ENCODE measurements at places on chromosomes 7 and 10. TPM values are rescaled to one million over a fixed set of nuclear protein-coding genes. Genes with fewer than 3 reads are reported as not detected.

DNA sequence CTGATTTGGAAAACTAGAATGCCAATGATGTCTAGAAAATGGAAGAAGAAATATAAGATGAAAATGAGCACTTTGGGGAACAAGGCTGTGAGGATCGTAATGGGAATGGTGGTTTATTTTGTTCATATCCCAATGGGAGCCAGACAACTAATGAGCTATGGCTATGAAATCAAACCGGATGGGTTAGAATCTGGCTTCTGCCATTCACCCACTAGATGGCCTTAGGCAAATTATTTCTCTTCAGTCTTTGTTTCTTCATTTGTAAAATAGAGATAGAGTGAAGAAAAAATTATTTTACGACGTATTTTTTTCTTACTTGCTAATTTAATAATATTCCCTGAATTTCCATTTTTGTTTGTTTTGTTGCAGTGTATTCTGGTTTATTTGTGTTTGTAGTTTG lies 572.1 kb upstream of the IGFBP3 start:
- no peak for DNase-seq

DNA sequence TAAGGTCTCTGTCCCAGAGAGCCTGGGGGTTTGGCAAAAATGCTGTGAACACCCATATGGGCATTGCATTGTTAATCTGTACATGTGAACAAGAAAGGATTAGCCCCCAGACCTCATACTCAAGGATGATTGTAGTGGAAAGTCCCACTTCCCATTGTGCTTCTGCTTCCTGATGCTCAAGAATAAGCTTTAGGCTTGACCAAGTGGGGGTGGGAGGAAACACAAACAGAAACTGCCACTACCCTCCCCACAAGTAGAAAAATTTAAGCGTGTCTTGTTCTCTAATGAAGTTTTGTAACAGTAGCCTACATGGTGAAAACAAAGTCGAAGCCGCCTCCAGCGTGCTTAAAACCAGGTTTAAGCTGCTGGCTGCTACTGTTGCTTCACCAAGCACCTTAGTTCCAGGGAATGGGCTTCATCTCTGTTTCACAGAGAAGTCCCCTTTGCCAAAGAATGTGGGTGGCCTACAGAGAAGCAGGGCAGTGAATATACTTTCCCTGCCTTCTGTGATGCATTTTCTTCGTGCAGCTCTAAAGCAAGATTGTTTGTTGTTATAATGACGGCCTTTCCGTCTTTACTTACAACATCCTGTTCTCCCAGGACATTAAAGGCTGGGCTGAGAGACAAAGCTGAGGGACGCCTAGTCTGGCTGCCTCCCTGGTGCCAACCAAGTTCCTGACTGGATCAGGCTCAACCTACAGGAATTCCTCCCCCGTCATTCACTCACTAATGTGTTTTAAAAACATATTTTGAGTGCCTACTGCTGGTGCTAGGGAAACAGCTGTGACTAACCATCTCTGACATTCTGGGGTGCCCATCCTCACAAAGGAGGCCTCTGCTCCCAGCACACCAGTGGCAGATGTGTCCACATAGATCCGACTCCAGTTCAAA lies 32.1 kb upstream of the CCSER2 start:
- no peak for DNase-seq

- no peak for DNase-seq
Observed at GRCh38 chr7:132004529-132004928, 448.1 kb upstream of the PODXL start.

DNA sequence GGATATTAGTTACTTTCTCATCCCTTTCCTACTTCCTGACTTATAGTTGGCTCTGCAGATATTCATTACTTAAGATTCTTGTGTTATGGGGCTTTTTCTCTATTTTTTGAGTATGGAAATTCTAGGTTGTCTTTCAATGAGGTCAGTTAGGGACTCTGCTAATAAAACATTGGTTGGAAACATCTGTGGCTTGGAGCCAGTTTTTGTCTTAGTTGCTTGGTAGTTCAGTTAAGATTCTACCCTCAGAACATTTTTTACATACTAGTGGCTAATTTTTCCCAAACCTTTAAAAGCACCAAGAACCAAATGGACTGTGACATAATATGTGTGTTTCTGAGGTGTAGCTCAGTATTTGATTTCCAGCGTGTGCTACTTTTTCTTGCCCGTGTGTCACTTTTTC lies 305.6 kb upstream of the FZD1 start:
- no peak for DNase-seq

DNA sequence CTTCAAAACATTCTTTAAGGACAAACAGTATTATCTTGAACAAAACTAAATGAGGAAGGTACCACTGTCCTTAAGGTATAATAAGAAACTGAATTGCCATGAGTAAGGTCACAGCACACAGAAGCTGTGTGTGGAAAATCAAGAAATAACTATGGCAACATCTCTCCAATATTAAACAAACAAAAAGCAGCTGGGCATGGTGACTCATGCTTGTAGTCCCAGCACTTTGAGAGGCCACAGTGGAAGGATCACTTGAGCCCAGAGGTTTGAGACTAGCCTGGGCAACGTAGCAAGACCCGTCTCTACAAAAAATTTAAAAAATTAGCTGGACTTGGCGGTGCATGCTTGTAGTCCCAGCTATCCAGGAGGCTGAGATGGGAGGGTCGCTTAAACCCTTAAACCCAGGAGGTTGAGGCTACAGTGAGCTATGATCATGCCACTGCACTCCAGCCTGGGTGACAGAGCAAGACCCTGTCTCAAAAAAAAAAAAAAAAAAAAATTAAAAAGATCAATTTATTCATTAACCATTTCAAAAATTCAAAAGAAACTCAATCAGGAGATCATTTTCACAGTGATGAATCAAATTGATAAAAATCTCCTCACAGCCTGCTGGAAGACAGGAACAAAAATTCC lies 195.4 kb downstream of the SKIDA1 start:
- peak; percentile 67 for DNase-seq

DNA sequence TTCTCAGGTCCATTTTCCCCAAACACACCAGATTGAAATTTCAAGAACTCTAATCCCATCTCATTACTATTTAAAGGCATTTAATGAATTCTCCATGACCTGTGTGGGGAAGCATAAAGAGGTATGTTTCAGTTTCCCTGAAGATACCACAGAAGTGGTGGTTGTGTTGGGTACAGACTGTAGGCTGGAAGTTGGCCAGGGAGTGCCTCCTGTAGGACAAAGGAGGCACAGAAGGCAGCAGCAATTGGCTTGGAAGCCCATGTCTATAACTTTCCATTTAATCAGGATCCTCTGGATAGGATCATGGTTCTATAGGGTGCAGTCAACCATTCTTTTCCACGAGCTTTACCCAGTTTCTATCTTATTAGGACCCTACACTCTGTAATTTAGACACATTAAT lies 8.6 kb upstream of the BET1 start:
- DNase-seq, result no peak

DNA sequence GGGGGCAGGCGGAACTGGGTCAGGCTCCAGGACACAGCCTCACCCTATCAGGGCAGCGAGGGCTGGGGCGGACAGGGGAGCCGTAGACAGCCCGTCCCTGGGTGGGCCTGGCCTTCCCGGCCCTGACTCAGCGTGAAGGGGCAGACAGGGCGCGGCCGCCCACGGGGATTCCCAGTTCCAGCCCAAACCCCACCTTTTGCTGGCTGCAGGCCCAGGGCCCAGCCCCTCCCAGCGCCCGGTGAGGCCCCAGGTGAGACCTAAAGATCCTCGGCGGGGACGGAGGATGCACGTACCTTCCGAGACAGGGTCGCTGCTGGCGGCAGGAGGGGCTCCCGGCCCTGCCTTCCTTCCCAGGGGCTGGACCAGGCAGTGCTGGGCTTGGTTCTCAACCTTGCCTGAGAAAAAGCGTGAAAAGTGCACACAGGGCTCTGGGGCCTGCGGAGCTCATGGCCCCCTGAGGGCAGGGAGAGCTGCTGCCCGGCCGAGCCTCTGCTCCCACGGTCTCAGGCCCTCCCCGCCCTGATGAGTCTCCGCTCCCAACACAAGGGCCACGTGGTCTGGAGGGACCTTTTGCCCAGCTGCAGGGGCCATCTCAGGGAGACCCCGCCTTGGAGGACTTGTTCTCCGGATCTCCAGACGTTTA lies 43.9 kb upstream of the DNAJB6 start:
- DNase-seq, result no peak

- peak; percentile 72 for DNase-seq
Observed at GRCh38 chr7:873367-874002, 2.9 kb upstream of the GET4 start.

- DNase-seq, result no peak
Observed at GRCh38 chr7:116779931-116780330, 82.5 kb upstream of the CAPZA2 start.

DNA sequence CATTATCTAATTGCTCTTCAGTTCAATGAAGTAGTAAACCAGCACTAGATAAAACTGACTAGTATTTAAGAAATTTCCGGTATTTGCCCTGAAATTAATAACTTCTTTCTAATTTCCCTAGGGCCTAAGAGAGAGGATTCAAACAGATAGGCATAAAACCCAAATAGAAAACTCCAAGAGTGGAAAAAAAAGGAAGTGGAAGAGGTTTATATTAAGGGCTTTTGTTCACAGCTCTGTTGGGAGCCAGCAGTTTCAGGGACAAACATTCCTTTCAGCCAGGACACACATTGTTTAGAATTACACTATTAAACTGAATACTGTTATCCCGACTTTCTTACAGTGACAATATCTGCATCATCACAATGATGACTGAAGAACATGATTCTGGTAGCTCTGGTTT lies 3.6 kb downstream of the ODAD2 start:
- no peak for DNase-seq

GRCh38 chr10:119737823-119738222 lies 12.0 kb downstream of the INPP5F start:
- peak; percentile 86 for DNase-seq

GRCh38 chr7:128954830-128955802 lies 17.4 kb downstream of the IRF5 start:
- DNase-seq, result no peak

DNA sequence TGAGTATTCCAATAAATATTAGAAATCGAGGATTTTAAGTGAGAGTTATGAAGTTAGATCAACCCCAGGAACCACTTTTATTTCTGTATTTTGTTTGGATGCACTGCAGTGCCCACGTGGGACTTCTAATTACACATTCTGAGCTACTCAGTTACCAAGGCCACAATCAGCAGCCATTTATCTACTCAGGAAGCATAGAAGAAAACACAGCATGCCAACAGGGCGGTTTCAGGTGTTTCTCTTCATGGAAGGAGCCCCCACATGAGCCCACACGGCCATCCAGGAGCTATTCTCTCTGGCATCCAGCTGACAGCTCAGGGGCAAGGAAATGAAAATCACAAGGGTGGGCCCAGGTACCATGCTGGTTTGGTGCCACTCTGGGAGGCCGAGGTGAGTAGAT lies 266.5 kb upstream of the MKLN1 start:
- DNase-seq, result no peak

DNA sequence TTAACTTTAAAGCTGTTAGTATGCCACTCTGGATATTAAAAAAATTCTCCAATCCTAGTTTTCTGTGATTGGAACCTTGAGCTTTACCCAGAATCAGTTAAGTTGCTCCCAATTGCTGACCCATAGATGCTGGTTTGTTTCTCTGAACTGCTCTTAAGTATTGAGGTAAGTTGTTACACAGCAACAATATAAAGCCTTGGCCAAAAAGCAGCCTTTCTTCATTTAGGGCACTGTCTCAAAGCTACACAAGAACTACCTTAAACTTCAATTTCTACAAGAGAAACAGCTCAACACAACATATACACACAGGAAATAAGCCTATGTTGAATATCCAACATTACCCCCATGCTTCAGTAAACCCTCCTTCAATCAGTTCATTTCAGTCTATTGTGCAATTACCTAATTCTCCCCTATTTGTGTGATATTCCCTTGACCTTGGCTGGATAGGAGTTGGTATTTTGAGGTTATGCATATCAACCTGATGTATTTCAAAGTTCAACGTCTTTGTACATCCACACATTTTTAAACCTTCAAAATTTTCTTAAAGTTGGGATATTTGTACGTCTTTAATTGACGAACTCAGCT lies 11.5 kb downstream of the HNRNPA2B1 start:
- no peak for DNase-seq

GRCh38 chr7:44808914-44809393 lies 12.5 kb downstream of the PPIA start:
- no peak for DNase-seq

- no peak for DNase-seq
Observed at GRCh38 chr7:6252341-6252746, 20.1 kb downstream of the CYTH3 start.

DNA sequence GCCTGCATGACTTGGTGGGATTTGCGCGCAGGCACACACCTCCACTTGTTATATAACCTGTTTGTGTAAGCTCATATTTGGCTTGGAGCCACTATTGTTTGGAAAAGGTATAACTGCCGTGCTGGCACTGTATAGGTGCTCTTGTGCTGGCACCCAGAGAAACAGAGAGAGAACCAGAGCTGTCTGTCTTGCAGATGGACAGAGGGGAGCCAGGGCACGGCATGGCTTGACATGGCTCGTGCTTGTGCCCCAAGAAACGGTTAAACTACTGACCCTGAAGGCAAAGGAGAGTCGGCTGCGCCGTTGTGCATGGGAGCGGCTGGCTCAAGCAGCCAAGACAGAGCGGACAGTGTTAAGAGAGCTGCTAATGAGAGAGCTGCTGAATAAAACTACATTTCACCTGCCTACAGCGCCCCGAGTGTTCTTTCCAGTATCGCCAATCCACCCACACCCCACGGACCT lies 23.2 kb downstream of the RAPGEF5 start:
- DNase-seq, result no peak

DNA sequence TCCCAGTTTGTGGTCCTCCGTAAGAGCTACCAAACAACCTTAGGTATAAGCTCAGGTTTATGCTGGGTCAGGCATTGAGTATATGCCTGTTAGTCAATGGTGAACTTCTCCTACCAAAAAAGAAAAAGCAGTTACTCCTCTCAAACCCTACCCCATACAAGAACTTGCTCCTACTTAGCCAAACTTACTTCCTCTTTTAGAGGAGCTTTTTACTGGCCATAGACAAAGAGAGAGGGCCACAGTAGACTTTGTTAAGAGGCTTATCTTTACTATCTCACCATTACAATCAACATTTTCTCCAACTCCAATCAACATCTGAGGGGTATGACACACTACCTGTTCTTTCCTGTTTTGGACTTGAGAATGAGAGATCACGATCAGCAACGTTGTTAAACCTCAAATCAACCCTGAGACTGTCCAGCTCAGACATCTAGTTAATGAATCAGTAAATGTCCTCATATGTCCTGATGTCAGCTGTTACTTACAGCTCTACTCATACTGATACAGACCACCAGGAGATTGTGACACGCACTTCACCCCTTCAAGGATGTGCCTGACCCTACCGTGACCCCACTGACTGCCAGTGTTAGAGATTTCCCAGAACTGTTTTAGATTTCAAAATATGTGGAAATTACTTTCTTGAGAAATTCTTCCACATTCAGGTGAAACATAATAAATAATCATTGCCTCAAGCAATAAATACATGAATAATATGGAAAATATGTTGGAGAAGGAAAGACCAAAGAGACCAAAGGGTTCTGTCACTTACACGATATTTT lies 18.4 kb upstream of the CCDC71L start:
- DNase-seq, result no peak

GRCh38 chr10:30028006-30028737 lies 31.2 kb downstream of the JCAD start:
- DNase-seq, result no peak

GRCh38 chr7:2512179-2512661 lies 7.4 kb upstream of the LFNG start:
- no peak for DNase-seq

Gene TEX36
- total RNA-seq, result 0.25 TPM

Gene ACBD7
- 3.3 TPM for total RNA-seq

Gene CHRM2
- not detected for total RNA-seq

Gene LRRC61
- total RNA-seq, result 12.0 TPM

Gene AQP1
- 2.0 TPM for total RNA-seq

Gene STAG3
- 1.2 TPM for total RNA-seq

Gene CDHR1
- total RNA-seq, result not detected

Gene PRLHR
- total RNA-seq, result not detected

Gene GRID1
- 5.6 TPM for total RNA-seq

Gene TNKS2
- total RNA-seq, result 20.7 TPM

Gene CCDC172
- not detected for total RNA-seq

Gene NEUROD6
- total RNA-seq, result not detected

Measured in HCT116 (cell line).